ENCODE measurements at places on chromosomes 5 and 9.

- DNase-seq = no peak
Measured at GRCh38 chr9:106843371-106843770, 19.6 kb upstream of the ZNF462 start.

DNA sequence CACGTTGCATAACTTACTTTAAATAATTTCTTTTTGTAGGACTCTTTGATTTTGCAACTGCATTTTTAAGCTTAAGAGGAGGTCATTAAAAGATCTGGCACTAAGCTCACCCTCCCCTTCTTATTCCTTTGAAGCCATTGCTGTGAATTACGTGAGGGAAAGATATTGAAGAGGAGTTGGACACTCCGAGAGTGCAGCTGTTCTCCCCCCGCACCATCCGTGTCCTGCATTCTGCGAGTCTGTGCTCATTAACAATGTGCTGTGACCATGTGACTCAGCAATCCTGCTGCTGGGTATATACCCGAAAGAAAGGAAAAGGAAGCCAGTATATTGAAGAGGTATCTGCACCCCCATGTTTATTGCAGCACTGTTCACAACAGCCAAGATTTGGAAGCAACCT lies 40.0 kb downstream of the NXNL2 start:
- no peak for DNase-seq

GRCh38 chr5:143073766-143074165 lies 303.6 kb downstream of the ARHGAP26 start:
- DNase-seq = no peak

DNA sequence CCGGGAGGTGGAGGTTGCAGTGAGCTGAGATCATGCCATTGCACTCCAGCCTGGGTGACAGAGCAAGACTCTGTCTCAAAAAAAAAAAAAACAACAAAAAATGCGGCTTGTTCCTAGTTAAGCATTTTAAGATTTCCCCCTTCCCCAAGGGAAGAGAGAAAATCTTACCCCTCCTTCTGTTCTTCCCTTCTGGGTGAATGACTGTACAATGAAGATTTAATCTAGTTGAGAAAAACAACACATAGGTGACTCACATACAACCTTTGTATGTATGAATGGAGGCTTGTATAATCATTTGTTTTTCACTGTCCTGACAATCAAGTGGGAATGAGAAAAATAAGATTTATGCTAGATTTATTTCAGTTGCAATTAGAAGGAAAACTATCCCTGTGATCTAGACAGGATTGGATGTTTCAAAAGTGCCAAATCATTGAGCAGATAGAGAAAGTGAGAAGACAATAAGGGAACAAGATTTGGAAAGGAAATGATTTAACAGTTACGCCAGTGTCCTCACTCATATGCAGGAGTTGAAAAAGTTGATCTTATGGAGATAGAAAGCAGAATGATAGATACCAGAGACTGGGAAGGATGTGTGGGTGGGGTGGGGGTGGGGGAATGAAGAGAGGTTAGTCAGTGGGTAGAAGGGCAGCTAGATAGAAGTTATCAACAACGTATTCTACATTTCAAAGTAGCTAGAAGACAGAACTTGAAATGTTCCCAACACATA lies 16.7 kb downstream of the GDA start:
- DNase-seq = no peak

GRCh38 chr5:56259002-56259511 lies 25.9 kb upstream of the ANKRD55 start:
- DNase-seq = no peak

GRCh38 chr5:143229426-143229895 lies 174.0 kb downstream of the NR3C1 start:
- no peak for DNase-seq

All from GM12891 (cell line).